ENCODE measurements at places on chromosomes 5 and 9.
A peak's percentile ranks its signal among the peaks of the same experiment; 100 is the strongest.

DNA sequence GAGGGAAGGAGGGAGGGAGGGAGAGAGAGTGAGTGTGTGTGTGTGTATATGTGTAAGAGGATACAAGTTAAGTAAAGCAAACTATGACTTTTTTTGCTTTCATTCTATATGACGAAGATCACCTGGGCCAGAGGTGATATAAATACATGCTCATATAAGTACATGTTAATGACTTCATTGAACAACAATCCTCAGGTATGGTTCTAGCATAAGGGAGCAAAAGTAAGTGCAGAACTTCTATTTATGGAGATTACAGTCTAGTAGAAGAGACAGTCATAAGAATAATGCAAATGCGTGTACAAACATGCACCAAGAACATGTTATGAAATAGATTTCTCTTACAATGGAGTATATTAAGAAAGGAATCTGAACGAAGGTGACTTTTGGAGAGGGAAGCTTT lies 1804.0 kb downstream of the MAT2B start:
- DNase-seq = no peak

GRCh38 chr5:10681731-10682679 lies 79.0 kb downstream of the DAP start:
- no peak for DNase-seq

DNA sequence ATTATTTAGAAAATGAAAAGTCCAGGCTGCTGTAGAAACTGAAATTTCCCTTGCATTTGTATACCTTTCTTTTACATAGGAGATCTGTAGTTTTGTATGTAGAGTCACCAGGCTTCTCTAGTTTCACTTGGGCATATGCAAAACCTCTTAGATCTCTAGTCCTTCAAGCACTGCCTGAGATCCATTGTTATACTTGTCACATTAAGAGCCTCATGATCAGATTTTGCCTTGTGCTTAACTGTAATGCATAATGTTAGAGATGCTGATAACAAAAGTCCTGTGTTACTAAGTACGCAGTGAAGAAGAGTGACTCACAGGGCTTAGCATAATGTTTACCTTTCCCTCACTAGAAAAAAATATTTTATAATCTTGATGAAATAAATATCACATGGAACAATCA lies 250.2 kb downstream of the CYLC2 start:
- DNase-seq = no peak

GRCh38 chr9:272251-273213 lies 57.9 kb downstream of the DOCK8 start:
- peak; percentile 78 for DNase-seq

DNA sequence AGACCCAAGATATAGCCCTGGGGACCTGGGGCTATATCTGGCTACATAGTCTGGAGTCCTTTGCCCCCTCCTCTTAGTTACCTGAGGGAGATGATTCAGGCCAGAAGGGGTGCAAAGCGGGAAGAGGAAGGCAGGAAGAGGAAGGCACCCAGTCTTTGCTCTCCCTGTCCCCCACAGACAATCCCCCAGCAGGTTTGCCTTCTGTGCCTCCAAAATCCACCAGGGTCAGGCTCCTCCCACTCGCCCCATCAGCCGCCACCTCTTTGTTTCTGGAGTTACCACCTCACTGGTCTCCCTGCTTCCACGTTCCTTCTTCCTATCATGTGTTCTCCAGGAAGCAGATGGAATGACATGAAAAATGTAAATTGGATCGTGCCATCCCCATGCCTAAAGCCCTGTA lies 31.2 kb upstream of the FABP6 start:
- no peak for DNase-seq

DNA sequence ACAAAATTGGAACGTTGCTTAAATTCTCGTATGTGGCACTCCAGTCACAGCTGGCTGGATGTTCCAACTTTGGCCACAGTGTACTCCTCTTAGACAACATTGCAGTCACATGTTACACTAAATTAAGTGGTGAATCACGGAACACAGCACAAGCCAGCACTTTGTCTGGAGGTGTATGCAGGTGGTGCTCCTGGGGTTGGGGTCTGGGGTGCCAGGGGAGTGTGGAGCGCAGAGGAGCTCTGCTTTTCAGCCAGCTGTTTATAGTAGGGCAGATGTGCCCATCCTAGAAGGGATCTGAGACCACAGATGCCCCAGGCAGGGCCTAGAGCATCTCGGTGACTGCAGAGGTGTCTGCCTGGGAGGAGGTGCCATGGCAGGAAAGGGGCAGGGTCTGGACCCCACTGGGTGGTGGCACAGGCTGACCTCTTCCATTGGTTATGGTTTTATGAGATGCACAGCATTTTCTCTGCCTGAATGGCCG lies 82.6 kb downstream of the WNK2 start:
- peak; percentile 18 for DNase-seq

GRCh38 chr9:76115982-76116646 lies 225.6 kb downstream of the PCSK5 start:
- no peak for DNase-seq

- DNase-seq = no peak
Observed at GRCh38 chr9:122127396-122127798, 32.2 kb downstream of the NDUFA8 start.

GRCh38 chr5:150288361-150288760 lies 1.2 kb downstream of the CAMK2A start:
- DNase-seq = no peak

DNA sequence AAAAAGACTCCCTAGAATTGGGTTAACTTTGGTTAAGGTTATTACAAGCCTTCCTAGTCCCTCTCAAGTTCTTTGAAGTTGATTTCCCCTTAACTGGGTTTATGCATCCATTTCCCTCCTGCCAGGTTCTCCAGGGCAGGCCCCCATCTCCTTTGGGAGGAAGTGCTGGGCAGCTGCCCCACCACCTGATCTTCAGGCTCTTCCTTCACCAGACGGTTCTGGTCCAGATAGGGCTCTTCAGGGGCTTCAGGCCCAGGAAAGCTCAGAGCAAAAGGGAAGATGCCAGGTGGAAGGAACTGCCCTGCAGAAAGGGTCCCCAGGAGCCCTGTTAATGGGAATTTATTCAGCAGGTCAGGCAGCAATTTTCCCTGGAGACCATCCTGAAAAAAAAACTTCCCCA lies 2.1 kb downstream of the SMIM32 start:
- no peak for DNase-seq

DNA sequence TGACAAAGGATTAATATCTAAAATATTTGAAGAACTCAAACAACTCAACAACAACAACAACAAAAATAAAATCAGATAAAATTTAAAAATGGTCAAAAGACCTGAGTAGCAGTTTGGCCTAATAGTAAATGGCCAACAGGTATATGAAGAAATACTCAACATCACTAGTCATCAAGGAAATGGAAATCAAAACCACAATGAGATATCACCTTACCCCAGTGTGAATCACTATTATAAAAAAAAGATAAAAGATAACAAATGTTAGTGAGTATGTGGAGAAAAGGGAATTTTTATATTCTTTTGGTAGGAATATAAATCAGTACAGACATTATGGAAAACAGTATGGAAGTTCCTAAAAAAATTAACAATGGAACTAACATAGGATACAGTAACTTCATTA lies 247.9 kb upstream of the TRPC7 start:
- DNase-seq = no peak

- no peak for DNase-seq
Observed at GRCh38 chr9:86035827-86036440, 63.4 kb downstream of the GOLM1 start.

DNA sequence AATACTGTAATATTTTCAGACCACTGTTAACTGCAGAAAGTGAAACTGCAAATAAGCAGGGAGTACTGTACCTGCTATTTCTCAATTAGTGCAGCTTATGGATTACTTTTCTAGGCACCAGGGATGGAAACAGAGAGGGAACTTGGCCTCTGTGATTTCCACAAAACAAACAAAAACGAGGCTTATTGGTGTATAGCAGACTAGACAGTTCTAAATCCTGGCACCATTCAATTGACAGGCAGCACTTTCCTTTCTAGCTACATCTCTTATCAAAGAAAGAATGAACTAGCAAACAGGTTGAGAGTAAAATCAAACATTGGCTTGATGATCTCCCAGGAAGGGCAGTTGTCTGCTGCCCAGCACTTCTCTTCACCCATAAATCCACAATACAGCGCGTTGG lies 16.0 kb upstream of the IL33 start:
- DNase-seq = no peak

GRCh38 chr9:120846251-120846889 lies 3.6 kb upstream of the PSMD5 start:
- no peak for DNase-seq

- DNase-seq = no peak
Observed at GRCh38 chr9:125497906-125498305, 209.1 kb downstream of the MAPKAP1 start.

- DNase-seq = no peak
Observed at GRCh38 chr5:147898875-147899401, 7.4 kb downstream of the C5orf46 start.

GRCh38 chr5:433836-434235 lies 9.1 kb upstream of the EXOC3 start:
- no peak for DNase-seq

GRCh38 chr5:178740921-178741320 lies 10.5 kb upstream of the ZNF354A start:
- no peak for DNase-seq

DNA sequence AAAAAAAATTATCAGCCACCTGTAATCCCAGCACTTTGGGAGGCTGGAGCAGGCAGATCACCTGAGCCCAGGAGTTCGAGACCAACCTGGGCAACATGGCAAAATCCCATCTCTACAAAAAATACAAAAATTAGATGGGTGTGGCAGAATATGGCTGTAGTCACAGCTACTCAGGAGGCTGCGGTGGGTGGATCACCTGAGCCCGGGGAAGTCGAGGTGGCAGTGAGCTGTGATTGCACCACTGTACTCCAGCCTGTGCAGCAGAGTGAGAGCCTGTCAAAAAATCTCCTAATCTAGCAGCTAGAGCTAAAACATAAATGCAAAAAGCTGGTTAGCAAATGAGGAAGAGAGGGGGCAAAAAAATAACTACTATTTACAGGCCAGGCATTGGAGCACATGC lies 12.0 kb downstream of the PSMB7 start:
- no peak for DNase-seq

DNA sequence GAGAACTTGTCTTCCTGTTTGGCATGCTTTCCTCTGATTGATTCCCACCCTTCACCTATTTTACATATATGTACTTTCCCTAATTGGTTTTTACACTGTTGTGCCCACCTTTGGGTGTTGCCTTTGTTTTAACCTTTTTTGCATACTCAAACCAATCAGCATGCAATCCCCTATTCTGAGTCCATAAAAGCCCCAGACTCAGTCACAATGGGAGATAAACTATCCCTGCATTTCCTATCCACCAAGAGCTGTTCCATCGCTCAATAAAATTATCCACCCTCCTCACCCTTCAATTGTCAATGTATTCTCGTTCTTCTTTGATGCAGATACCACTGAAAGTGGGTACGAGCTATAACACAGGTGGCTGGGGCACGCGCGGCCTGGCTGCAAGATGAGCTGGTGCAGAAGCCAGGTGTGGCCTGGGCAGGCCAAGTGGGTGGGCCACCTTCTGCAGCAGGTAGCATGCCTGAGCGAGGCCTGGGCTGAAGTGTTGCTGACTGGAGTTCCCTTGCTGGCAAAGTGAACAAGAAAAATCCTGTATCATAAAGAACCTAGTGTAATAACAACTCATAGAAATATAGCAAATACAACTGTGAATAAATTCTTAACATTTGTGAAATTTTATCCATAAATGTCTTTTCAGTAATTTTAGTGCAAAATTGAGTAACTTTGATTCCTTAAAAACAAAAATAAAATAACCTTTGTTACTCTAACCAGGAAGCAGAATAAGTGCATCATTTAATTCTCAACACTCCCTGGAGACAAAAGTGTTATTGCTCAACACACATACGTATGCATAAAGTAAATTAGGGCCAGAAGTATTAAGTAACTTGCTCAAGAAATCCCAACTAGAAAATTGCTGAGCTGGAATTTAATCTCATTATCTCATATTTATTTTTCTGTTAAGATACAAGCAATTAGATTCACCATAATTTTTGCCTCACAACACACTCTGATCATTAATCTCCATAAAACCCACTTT lies 685.3 kb upstream of the EDIL3 start:
- no peak for DNase-seq

DNA sequence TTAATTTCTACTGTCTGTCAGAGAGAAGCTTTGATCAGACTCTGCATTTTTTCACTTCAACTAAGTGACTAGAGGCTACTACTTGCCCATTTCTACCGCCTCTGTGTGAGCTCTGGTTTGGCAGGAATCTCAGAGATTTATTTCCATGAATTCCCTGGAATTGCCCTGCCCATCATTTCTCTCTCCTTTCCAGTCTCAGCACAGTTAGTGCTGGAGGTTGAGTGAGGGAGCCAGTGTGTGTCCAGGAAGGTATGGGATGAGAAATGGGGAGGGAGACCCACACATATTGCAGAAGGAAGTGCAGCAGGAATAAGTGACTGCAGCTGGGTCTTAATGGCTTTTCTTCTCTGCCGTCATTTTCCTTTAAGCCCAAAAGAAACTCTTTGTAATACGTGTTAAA lies 443.1 kb upstream of the ZNF462 start:
- no peak for DNase-seq
